ENCODE measurements at places on chromosomes 16 and 17. TPM values are rescaled to one million over a fixed set of nuclear protein-coding genes. Genes with fewer than 3 reads are reported as not detected.

Gene MILR1
- 29.8 TPM for total RNA-seq

Gene IL34
- 21.9 TPM for total RNA-seq

Gene CLDN9
- not detected for total RNA-seq

Gene SLC43A2
- 11.1 TPM for total RNA-seq

DNA sequence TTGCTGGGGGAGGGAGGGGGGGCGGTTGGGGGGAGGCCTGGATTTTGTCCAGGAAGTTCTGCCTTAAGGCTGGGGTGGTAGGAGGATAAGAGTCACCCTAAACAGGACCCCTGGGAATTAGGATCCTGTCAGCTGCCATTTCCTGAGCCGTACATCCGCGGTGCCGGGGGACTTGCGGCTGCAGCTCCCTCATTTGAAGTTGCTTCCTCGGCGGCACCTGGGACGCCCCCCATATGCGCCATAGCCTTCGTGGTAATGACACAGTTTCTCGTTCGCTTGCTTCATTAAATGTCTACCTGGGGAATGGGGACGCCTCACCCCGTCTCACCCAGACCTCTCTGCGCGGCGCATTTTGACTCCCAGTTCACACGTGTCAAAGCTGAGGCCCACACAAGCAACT lies 55.1 kb upstream of the PABPN1L start:
- no peaks in the 10 kb centered on the region for H3K36me3 ChIP-seq
- no peaks in the 10 kb centered on the region for H3K4me1 ChIP-seq
- H3K27ac ChIP-seq: no peak overlapping the region
- no peak overlapping the region for H3K4me3 ChIP-seq
- DNase-seq: no peak

- H3K36me3 ChIP-seq: no peaks in the 10 kb centered on the region
- no peak overlapping the region for H3K27ac ChIP-seq
- H3K4me1 ChIP-seq: no peaks in the 10 kb centered on the region
- H3K27me3 ChIP-seq: no peaks in the 10 kb centered on the region
- no peak for DNase-seq
Observed at GRCh38 chr16:73124097-73124652, 76.2 kb upstream of the ZFHX3 start.

Data from aorta (tissue), 5 donors.